Renal cortex interstitium (tissue), 15 donors: ENCODE measurements at places on chromosomes 11 and 22. TPM values are rescaled to one million over a fixed set of nuclear protein-coding genes. Genes with fewer than 3 reads are reported as not detected.

The CENATAC gene
- 17.2 TPM for polyA plus RNA-seq

The APOL5 gene
- 0.09 TPM for polyA plus RNA-seq

The SLC37A2 gene
- polyA plus RNA-seq, result 3.0 TPM

The XRRA1 gene
- polyA plus RNA-seq, result 9.8 TPM

The BBOX1 gene
- polyA plus RNA-seq, result 53.3 TPM

The GRAMD1B gene
- polyA plus RNA-seq, result 12.8 TPM

The C11orf42 gene
- polyA plus RNA-seq, result 1.0 TPM

The BAIAP2L2 gene
- polyA plus RNA-seq, result 11.3 TPM

DNA sequence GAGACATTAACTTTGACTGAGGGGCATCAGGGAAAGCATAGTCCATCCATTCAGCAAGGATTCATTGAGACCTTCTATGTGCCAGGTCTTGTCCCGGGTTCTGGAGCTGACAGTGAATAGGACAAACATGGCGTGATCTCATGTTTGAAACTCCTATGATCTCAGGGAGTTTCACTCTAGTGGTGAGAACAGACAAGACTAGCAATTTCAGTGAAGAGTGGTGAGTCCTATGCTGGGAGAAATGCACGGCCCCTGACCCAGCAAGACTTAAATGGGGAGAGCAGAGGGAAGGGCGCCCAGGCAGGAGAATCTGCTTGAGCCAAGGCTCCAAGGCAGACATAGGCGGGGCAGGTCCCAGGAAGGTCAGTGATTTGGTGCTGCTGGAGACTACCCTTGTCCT, 155.7 kb downstream of the CEP164 start:
- no peak for DNase-seq

- DNase-seq, result no peak
Measured at GRCh38 chr11:105991888-105992287, 30.2 kb downstream of the MSANTD4 start.

DNA sequence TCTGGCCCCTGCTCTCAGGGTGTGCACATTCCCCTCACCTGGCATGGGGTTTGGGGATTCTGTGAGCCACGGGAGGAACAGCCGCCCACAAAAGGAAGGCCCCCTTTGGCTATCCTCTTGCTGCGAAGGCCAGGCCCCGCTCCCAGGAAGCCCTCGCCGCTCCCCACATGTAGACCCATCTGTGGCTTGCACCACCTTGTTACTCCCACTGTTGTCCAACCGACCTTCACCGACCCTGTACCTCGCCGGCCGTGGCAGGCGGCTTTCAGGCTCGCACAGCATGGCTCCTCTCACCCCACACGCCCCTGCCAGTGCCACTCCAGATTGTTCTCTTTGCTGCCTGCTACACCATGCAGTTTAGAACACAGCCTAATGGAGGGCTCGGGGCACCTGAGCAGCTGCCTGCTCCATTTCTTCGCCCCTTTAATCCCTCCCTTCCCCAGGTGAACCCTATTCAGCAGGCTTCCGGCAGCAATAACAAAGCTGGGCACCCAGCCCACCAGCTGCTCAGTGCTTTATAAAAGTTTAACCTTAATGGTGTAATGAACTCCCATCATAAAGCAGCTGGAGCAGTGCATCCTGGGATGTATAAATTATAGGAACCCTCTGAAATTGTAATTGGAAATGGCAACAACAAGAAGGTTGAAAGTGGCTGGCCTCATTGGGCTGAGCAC, 10.7 kb downstream of the DAGLA start:
- DNase-seq, result no peak

DNA sequence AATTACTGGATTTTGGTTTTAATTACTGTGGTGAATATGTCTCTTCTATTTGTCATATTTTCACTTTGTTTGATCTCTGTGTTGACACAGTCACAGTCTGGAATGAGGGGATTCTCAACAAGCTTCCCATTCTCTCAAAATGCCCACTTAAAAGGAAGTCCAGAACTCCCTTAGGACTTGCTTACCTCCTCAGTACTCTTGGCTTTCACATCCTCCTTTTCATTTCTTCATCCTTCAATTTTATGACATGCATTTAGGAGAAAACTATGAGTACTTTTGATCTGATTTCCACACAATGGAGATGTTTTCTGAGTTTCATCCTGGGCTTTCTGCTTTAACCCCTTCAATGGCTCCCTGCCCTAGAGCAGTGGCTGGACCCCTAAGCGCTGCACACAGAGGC, 49.3 kb upstream of the FLI1 start:
- no peak for DNase-seq

DNA sequence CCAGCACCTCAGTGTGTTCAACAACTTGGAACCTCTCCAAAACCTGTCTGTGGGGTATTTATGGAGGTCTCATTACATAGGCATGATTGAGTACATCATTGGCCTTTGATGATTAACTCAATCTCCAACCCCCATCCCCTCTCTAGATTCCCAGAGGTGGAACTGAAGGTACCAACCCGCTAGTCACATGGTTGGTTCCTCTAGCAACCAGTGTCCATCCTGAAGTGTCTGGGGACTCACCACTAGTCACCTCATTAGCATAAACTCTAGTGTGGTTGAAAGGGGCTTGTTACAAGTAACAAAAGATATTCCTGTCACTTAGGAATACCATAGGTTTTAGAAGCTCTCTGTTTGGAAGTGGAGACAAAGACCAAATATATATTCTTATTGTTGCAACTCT, 40.3 kb downstream of the SIK2 start:
- DNase-seq, result no peak

DNA sequence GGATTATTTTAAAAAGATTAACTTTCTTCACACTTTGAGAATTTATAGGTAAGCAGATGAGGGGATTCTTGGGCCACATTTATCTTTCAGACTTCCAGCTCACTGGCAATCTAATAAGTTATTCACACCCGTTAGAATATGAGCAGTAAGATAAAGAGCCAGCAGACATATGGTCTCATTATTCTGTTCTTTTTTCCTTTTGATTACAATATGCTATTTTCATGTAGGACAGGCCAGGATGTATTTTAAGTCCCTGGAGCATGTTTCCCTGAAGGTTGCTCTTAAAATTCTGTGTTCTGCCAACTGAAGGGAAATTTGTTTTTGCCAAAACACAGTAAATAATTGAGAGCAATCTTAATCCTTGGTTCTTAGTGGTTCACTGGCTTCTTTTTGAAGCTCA, 22.2 kb downstream of the PDHX start:
- no peak for DNase-seq

DNA sequence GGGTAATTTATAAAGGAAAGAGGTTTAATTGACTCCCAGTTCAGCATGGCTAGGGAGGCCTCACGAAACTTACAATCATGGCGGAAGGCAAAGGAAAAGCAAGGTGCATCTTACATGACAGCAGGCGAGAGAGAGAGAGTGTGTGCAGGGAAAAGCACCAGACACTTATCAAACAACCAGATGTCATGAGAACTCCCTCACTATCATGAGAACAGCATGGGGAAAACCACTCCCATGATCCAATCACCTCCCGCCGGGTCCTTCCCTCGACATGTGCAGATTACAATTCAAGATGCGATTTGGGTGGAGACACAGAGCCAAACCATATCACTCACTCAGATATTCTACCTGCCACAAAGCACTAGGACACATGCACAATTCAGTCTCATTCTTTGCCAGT, 48.1 kb upstream of the HMGXB4 start:
- no peak for DNase-seq

GRCh38 chr11:121328176-121328966, 35.8 kb downstream of the SC5D start:
- no peak for DNase-seq

- DNase-seq, result no peak
Measured at GRCh38 chr11:1083621-1084551, 9.2 kb downstream of the MUC2 start.

DNA sequence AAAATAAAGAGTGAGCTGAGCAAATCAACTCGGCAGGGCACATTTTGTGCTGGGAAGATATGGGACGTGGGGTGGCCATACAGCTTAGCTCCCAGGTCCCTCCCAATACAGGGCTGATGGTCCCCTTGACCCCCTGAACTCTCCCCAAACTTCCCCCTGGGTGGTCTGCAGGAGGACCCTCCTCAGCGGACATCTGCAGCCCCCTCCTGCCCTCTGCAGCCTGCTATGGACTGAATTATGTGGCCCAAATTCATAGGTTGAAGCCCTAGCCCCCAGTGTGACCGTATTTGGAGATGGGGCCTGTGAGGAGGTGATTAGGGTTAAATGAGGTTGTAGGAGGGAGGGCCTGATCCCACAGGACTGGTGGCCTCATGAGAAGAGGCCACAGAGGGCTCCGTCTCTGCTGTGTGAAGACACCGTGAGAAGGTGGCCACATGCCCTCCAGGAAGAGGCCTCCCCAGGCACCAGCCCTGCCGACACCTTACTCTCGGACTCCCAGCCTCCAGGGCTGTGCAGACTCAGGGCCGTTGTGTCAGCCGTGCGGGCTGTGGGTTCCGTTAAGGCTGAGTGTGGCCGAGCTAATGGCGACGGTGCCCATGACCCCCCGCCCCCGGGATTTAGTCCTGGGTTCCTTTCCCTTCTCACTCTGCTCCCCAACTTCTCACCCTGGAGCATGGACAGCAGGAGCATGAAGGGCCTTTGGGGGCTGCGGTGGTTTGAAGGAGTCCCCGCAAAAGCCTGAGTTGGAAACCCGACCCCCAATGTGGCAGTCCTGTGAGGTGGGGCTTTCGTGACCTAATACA, 1042.8 kb downstream of the BRD1 start:
- no peak for DNase-seq

- DNase-seq, result no peak
Measured at GRCh38 chr22:29628996-29629902, 25.8 kb downstream of the NF2 start.

DNA sequence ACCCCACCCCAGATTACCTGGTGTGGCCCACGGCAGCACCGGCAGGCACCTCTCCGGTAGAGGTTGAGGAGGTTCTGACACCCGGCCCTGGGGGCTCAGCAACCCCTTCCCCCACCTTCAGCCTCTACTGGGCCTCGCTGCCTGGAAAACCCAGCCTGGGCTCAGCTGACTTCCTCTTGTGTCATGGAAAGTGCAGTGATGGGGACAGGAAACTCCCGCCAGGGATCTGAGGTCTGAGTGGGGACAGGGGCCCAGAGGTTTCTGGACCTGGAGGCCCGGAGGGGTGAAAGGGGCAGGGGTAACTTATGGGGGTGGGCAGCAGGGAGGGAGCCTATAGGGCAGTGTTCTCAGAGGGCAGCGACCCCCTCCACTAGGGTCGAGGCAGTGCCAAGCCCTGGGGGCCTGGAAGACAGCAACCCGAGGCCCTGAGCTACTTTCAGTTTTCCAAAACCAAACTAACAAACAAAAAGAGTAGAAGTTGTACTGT, 10.0 kb upstream of the CD5 start:
- no peak for DNase-seq

GRCh38 chr11:126696982-126697381, 303.6 kb downstream of the KIRREL3 start:
- DNase-seq, result no peak

GRCh38 chr11:13923716-13924650, 38.5 kb upstream of the SPON1 start:
- no peak for DNase-seq

DNA sequence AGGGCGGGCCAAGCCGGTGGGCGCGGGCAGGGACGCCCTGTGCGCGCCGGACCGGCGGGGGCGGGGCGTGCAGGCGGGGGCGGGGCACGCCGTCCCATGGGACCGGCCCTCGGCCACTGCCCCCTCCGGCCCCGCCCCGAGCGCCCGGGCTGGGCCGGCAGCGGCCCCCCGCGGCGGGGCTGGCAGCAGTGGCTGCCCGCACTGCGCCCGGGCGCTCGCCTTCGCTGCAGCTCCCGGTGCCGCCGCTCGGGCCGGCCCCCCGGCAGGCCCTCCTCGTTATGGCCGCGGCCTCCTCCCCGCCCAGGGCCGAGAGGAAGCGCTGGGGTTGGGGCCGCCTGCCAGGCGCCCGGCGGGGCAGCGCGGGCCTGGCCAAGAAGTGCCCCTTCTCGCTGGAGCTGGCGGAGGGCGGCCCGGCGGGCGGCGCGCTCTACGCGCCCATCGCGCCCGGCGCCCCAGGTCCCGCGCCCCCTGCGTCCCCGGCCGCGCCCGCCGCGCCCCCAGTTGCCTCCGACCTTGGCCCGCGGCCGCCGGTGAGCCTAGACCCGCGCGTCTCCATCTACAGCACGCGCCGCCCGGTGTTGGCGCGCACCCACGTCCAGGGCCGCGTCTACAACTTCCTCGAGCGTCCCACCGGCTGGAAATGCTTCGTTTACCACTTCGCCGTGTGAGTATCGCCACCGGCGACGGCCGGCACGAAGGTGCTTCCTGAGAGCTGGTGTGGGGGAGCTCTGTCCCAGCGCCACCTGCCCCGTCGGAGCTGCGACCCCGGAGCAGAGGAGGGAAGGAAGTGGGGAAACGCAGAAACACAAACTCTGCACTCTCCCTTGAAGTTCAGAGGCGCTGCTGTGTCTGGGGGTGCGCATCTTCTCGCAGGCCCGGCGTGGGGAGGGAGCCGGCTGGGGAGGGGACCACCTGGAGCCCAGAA, at the start of gene KCNQ1:
TSS of gene KCNQ1 (plus strand) at position 188 of the 925 bp plus-strand sequence. CDS start at position 279, 91 bp downstream.
- no peak for DNase-seq

DNA sequence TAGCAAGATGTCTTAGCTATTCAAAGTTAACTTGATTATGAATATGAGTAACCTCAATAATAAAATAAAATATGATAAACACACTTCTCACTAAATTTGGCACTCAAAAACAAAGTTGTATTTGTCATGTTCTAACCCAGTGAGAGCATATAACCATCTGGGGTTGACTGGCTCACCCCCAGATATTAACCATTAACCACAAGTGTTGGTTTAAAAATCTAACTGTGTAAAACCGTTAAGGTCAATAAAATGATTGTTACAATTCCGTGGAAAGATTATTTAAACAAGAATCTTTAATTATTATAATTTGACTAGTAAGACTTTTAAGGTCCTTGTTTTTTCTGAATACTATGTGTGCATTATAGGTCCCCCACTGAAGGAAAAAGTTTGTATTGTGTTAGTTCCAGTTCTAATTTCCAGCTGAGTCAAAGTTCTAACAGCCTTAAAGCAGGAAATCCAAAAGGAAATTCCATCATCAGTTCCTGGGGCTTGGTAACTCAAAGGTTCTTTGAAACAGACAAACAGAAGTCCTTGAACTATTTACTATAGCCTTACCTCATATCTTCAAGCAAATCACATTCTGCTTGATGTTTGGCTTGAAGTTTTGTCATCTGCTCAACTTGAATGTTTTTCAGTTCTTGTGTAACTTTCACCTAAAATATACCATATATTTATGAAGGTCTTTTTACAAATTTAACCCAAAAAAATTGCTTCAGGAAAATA, 2.5 kb downstream of the FCHSD2 start:
- DNase-seq, result no peak

DNA sequence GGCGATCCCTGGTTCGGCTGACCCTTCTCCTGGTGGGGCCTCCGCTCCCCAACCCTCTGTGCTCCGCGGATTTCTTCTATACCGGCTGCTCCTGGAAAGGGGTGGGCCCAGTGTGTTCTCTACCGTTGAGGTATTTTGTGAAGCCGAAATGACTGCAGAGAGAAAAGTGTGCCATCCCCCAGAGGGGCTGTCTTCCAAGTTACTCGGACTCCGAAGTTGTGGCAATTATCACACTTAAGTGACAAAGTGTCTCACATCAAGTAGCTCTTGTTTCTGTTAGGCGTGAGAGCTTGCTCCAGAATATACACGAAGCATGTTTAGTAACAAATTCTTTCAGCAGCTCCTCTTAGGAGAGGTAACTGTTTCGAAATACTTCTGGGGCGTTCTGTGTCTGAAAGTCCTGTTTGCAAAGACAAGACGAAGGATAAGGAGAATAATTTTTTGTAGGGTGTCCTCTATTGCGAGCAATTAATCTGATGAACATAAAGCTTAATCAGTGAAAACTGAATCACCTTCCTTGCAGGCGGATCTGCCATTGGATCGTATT, 434 bp downstream of the XPNPEP3 start:
- no peak for DNase-seq

GRCh38 chr22:23789638-23790037, 2.9 kb downstream of the SMARCB1 start:
- no peak for DNase-seq

- DNase-seq, result no peak
Measured at GRCh38 chr11:66687831-66688281, 10.2 kb upstream of the RBM4B start.
